ENCODE measurements at places on chromosomes 16 and 17.

DNA sequence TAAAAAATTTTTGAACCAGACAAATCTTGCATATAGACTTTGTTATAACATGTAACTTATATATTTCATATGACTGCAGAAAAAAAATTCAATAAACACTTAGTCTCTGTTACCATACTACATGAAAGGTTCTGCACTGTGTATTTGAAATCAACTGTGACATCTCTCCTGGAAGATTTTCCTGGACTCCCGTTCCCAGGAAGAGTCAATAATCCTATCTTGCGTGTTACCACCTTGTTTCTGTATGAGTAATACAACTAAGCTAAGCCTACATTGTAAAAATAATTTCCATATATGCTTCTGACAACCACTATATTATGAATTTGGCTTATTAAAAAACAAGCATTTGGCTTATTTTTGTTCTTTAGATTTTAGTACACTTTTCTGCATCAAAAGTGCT lies 665.6 kb upstream of the SOX9 start:
- no peaks in the 10 kb centered on the region for H3K36me3 ChIP-seq
- H3K27me3 ChIP-seq, result no peaks in the 10 kb centered on the region
- no peaks in the 10 kb centered on the region for H3K4me1 ChIP-seq
- H3K27ac ChIP-seq, result no peak overlapping the region
- DNase-seq, result no peak
- no peak overlapping the region for H3K4me3 ChIP-seq

DNA sequence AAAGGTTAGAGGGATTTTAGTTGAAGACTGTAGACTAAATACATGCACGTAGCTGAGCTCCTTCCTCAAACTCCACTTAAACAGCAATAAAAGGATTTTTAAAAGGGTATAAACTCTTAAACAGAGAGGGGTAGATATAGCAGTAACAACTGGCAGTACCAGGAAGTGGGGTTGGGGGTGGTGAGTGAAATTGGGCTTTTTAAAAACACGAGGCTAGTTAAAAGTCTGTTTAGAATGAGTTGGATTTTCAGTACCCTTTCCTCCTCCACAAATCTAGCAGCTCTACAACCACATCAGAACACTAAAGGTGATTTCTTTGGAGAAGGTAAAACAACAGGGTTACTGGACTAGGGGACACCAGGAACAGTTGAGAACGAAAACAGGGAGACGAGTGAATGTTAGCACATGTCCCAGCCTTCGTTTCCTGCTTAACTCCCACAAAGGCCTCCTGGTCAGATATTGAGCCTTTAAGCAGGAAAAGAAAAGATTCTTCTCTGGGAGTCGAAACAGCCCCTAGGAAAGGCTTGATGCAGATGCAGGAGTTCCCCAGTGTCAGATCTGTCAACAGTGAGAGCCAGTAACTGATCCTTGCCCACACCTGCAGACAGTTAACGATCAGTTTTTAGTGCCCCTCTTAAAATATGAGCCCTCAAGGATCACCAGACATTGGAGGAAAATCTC lies 13.8 kb downstream of the NETO2 start:
- H3K4me1 ChIP-seq, result peaks cover 19% of the 10 kb centered on the region
- H3K27ac ChIP-seq, result peak overlapping the region; percentile 90
- DNase-seq, result no peak
- no peaks in the 10 kb centered on the region for H3K27me3 ChIP-seq
- H3K36me3 ChIP-seq, result peaks cover 50% of the 10 kb centered on the region

- no peaks in the 10 kb centered on the region for H3K36me3 ChIP-seq
- H3K27me3 ChIP-seq, result peaks cover 14% of the 10 kb centered on the region
- no peak for DNase-seq
- H3K4me3 ChIP-seq, result no peak overlapping the region
Measured at GRCh38 chr17:16599537-16599936, 30.5 kb upstream of the ZNF287 start.

DNA sequence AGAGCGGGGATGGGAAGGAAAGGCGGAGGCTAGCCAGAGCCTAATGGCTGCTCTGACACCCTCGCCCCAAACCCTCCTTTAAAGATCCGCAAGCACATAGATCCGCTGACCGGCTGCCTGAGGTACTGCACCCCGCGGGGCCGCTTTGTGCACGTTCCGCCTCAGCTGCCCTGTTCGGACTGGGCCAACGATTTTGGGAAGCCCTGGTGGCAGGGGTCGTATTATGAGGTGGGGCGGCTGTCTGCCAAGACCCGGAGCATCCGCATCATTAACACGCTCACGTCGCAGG lies 663 bp downstream of the CYB5D1 start:
- H3K4me1 ChIP-seq, result peaks cover 10% of the 10 kb centered on the region
- peak; percentile 70 for DNase-seq
- H3K4me3 ChIP-seq, result no peak overlapping the region
- peaks cover 13% of the 10 kb centered on the region for H3K36me3 ChIP-seq
- H3K27me3 ChIP-seq, result peaks cover 5% of the 10 kb centered on the region
- peak overlapping the region; percentile 37 for H3K27ac ChIP-seq

DNA sequence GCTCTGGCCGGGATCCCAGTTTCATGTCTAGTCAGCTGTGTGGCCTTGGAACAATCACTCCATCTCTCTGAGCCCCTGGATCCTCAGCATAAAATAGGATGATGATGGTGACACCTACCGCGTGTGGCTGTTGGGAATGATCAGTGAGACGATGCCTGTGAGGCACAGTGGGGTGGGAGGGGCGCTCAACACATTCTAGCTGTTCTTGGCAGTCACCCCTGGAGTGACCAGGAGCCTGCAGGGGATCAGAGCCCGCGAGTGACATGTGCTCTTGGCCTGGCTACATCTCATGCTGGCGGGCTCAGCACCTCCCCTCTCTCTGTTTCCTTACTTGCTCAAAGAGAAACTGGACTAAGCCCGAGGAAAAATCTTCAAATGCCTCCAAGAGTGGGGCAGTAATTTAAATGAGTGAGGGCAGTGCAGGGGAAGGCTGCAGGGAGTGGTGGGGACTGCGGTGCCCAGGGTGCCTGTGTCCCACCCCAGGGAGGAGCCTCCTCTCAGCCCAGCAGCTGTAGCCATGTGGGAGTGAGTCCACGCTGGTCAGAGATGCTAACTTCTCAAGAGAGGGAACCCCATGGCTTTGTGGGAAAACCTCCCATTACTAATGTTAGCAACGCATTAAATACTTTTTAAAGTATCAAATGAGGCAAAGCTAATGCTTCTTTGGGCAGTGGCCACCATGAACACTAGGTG lies 23.1 kb upstream of the DOK4 start:
- no peaks in the 10 kb centered on the region for H3K36me3 ChIP-seq
- peaks cover 61% of the 10 kb centered on the region for H3K4me1 ChIP-seq
- DNase-seq, result no peak
- no peak overlapping the region for H3K27ac ChIP-seq
- no peak overlapping the region for H3K4me3 ChIP-seq

- H3K4me3 ChIP-seq, result no peak overlapping the region
- H3K27me3 ChIP-seq, result peaks cover 6% of the 10 kb centered on the region
- no peak for DNase-seq
- H3K36me3 ChIP-seq, result peaks cover 50% of the 10 kb centered on the region
- no peak overlapping the region for H3K27ac ChIP-seq
Measured at GRCh38 chr17:73400915-73401545, 89.2 kb upstream of the CDC42EP4 start.

GRCh38 chr17:17062356-17062755 lies 20.1 kb downstream of the MPRIP start:
- no peak overlapping the region for H3K4me3 ChIP-seq
- DNase-seq, result no peak
- no peaks in the 10 kb centered on the region for H3K27me3 ChIP-seq
- H3K36me3 ChIP-seq, result peaks cover 18% of the 10 kb centered on the region
- H3K27ac ChIP-seq, result peak overlapping the region; percentile 17

- H3K4me1 ChIP-seq, result peaks cover 14% of the 10 kb centered on the region
- no peak overlapping the region for H3K27ac ChIP-seq
- no peak for DNase-seq
- H3K36me3 ChIP-seq, result no peaks in the 10 kb centered on the region
- H3K4me3 ChIP-seq, result no peak overlapping the region
Measured at GRCh38 chr16:61564716-61565115, 471.5 kb downstream of the CDH8 start.

DNA sequence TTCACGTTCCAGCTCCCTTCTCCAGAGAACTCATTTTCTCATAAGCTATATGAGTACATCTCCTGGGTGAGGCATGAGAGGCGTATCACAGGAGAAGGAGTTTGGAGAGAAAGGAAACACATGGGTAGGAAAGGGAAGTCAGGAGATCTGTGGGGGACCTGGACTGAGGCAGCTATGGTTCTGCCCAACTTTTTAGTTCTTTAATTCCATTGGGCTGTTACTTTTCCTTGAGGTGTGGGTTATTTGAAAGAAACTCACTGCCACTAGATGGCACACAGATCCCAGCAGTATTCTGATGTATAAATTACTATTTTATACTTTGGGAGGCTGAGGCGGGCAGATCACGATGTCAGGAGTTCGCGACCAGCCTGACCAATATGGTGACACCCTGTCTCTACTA lies 63.6 kb downstream of the NUP93 start:
- peaks cover 5% of the 10 kb centered on the region for H3K36me3 ChIP-seq
- H3K27ac ChIP-seq, result no peak overlapping the region
- H3K27me3 ChIP-seq, result no peaks in the 10 kb centered on the region
- DNase-seq, result no peak
- H3K4me3 ChIP-seq, result no peak overlapping the region

- H3K27me3 ChIP-seq, result peaks cover 28% of the 10 kb centered on the region
- H3K27ac ChIP-seq, result no peak overlapping the region
- DNase-seq, result no peak
- no peaks in the 10 kb centered on the region for H3K36me3 ChIP-seq
- no peak overlapping the region for H3K4me3 ChIP-seq
- peaks cover 6% of the 10 kb centered on the region for H3K4me1 ChIP-seq
Measured at GRCh38 chr17:47806026-47806912, 15.3 kb downstream of the OSBPL7 start.

DNA sequence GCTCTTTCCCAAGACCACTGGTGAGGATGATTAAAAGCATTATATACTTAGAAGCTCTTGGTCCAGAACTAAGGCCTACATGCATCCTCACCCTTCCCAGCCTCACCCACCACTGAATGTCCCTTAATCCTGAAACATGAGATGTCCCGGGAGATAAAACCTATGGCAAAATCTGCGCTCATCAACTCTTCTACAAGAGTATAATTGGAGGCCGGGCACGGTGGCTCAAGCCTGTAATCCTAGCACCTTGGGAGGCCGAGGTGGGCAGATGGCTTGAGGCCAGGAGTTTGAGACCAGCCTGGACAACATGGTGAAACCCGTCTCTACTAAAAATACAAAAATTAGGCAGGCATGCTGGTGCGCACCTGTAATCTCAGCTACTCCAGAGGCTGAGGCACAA lies 13.3 kb downstream of the ACACA start:
- H3K27me3 ChIP-seq, result no peaks in the 10 kb centered on the region
- H3K36me3 ChIP-seq, result no peaks in the 10 kb centered on the region
- H3K27ac ChIP-seq, result no peak overlapping the region

DNA sequence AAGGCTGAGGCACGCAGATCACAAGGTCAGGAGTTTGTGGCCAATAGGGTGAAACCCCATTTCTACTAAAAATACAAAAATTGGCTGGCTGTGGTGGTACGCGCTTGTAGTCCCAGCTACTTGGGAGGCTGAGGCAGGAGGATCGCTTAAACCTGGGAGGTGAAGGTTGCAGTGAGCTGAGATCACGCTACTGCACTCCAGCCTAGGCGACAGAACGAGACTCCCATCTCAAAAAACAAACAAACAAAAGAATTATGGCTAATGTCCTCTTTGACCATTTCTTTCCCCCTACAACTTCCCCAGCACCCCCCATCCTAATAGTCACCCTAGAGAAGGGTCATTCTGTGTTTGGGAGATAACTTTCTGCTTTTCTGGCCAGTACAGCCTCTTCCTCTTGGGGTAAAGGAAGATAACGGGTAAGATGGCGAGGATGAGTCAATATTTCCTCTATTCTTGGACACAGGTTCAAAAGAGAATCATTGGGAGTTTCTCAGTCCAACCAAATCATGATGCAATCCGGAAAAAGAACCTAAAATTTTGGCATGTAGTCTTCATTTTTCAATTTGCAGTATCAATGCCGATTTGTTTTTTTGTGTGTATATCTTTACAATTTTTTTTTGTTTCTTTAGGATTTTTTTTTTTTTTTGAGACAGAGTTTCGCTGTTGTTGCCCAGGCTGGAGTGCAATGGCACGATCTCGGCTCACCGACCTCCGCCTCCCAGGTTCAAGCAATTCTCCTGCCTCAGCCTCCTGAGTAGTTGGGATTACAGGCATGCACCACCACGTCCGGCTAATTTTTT lies 107.6 kb upstream of the MED13 start:
- H3K36me3 ChIP-seq, result no peaks in the 10 kb centered on the region
- no peaks in the 10 kb centered on the region for H3K4me1 ChIP-seq
- no peak for DNase-seq
- H3K27ac ChIP-seq, result no peak overlapping the region
- H3K4me3 ChIP-seq, result no peak overlapping the region
- H3K27me3 ChIP-seq, result no peaks in the 10 kb centered on the region
